Inflammatory macrophage treated with lipopolysaccharide for 4 hours (primary cell): ENCODE measurements at places on chromosomes 6 and 20.

GRCh38 chr20:63552481-63553249, 1.3 kb upstream of the FNDC11 start:
- DNase-seq, result no peak

DNA sequence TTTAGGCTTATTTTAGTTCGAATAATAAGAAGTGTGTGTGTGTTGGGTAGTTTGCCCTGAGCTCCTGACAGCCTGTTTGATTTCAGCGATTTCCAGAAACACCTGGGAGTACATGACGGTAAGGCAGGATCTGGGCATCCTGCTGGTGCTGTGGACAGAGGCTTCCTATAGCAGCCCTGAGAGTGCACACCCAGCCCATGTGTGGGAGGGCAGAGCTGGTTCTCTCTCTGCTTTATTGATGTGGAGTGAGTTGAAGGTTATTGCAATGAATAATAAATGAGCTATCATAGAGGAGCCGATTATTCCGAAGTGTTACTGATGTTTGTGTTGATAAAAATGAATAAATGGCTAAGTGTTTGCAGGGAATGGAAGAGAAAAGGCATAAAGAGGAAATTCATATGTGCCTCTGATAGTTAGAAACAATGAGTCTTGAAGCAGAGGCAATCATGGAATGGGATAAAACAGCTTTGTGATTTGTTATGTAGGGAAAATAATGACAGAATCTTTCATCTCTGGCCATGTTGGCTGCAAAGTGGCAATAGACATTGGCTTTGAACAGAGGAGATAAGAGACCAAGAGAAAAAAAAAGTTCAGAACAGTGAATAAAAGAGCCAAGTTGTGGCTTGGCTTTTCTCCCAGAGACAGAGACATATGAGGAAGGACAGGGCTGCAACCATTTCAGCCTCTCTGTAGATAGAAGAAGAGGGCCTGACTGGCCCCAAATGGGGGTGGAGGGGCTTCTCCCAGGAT, 166.2 kb upstream of the CHD6 start:
- no peak for DNase-seq

DNA sequence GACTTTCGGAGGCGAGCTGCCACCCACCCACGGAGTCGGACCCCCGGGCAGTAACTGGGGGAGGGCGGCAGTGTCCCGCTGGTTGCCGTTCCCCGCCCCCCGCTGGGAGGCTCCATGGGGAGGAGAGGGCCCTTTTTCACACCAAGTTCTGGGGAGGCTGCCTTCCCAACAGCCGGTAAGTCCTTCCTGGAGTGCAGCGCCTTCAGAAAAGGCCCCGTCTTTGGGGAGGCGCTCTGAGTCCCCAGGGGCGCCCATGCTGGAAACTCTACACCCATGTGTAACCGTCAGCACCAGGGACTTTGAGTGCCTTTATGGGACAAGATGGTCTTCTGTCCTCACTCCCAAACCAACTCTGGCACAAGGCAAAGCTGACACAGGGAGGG, 430 bp upstream of the SOX18 start:
- no peak for DNase-seq

- no peak for DNase-seq
Measured at GRCh38 chr6:137676888-137677287, 182.7 kb upstream of the OLIG3 start.

- no peak for DNase-seq
Measured at GRCh38 chr6:168941036-168941435, 312.6 kb downstream of the THBS2 start.

DNA sequence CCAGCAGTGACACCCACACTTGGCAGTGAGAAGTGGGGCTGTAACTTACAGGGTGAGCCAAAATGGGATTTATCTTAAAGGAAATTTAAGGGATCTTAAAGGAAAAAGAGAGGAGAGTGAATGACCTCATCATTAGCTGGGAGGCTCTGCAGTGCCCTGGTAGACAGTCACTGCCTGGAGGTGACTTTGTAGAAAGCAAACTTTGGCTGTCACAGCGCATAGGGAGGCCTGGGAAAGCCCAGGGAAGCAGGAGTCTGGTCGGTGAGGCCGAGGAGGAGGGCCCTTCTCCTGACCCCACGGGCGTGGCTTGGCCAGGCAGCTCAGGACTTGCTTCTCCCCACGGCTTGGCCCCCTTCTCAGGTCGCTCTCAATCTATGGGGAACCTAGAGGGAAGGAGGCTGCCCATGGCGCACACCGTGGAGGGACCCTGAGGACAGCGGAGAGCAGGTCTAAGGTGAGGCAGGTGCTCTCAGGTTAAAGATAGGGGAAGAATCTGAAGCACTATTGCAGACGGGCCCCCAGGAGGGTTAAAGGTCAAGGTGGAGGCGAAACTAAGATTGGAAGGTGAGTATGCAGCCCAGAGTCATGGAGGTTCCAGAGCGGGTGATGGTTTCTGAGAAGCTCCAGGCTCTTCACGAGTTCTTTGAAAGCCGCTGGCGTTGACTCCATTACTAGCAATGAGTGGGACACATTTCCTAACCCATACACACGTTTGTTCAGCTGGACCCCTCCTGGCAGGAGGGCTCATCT, 15.6 kb upstream of the RIPK1 start:
- no peak for DNase-seq

DNA sequence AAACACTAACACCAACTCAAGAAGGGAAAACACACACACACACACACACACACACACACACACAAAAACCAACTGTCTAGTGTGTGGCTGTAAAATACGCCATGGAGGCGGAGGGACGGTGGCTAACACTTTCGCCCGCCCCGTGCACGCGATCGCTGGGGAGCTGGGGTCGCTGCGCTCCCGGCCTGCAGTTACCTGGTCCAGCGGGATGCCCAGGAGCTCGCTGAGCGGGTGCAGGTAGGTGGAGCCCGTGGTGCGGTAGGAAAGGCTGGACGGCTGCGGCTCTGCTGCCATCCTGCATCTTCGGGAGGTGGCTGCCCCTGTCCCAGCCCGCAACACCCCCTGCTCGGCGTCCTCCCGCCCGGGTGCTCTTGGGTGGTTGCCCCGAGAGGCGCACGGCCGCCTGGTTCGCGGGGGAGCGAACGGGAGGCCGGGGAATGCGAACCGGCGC, 303 bp downstream of the MBOAT1 start:
- DNase-seq, result no peak

- peak; percentile 71 for DNase-seq
Measured at GRCh38 chr6:158009114-158009891, 27.6 kb downstream of the SYNJ2 start.

DNA sequence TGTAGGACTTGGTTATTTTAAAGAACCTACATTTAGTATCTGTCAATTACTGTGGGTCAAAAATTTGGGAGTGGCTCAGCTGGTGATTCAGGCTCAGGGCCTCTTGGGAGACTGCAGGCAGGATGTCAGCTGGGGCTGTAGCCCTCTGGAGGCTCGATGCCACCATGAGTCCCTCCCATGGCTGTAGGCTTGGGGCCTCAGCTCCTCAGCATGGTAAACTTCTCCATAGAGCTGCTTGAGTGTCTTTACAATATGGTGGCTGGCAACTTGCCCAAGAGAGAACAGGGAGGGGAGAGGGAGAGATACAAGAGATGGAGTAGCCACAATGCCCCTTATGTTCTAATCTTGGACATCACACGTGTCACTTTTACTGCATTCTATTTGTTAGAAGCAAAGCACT, 470.4 kb downstream of the CDH26 start:
- no peak for DNase-seq

- no peak for DNase-seq
Measured at GRCh38 chr6:146790561-146791091, 191.9 kb downstream of the ADGB start.

DNA sequence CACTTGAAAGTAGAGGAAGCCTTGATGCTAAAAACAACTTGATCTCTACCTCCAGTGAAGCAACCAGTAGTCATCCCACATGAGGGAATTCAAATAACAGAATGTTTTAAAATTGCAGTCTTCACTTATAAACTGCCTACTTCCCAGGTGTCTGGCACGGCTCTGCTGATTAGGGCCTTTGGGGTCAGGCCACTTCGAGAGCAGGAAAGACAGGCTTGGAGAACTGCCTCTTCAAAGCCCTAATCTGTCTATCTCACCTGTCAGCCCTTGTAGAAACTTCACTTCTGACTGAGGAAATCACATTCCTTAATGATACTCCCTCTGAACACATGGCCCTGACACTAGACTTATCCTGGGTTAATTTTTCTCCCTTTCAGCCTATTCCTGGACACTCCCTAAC, 458.6 kb downstream of the TENT5A start:
- DNase-seq, result no peak

GRCh38 chr6:109006818-109007217, 87.8 kb downstream of the SESN1 start:
- DNase-seq, result no peak

- no peak for DNase-seq
Measured at GRCh38 chr6:32932132-32932868, 8.5 kb downstream of the HLA-DMB start.

DNA sequence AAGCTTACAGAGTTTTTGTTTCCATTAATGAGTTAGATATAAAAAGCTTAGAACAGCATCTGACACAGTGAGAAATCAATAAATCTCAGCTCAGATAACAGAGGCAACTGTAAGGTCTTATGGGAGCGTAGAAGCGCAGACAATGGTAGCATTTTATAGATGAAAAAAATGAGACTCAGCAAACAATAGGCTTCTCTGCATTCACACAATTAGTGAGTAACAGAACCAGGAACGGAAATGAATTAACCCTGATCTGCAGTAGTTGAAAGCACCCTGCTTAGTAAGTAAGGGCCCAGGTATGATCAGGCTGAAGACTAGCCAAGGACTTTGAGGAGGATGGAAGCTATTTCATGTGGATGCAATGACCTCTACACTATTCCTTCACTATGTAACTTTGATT, 147.2 kb upstream of the EYA4 start:
- DNase-seq, result no peak

- DNase-seq, result no peak
Measured at GRCh38 chr6:65501045-65501444, 206.0 kb downstream of the EYS start.

- DNase-seq, result no peak
Measured at GRCh38 chr20:38714308-38714707, 10.0 kb upstream of the SLC32A1 start.

- no peak for DNase-seq
Measured at GRCh38 chr6:7164536-7165001, 56.8 kb downstream of the RREB1 start.

GRCh38 chr6:117423754-117424153, 2.0 kb downstream of the ROS1 start:
- no peak for DNase-seq

DNA sequence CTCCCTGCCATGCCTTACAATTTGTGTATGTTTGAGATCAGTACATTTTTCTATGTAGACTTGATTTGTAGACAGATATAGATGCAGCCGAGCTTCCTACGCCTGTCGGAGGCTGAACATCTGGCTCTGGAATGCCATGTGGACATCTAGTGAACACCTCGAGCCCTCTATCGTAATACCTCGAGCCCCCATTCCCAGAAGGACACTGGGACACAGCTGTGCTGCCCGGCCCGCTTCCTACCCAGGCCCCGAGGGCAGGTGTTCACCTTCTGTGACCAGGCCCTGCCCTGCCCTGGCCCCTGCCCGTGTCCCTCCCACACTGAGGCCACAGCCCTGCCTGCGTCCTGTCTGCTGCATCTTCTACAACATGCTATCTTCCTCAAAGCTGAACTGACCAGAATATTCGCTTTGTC, 12.9 kb downstream of the RPS6KA2 start:
- no peak for DNase-seq

DNA sequence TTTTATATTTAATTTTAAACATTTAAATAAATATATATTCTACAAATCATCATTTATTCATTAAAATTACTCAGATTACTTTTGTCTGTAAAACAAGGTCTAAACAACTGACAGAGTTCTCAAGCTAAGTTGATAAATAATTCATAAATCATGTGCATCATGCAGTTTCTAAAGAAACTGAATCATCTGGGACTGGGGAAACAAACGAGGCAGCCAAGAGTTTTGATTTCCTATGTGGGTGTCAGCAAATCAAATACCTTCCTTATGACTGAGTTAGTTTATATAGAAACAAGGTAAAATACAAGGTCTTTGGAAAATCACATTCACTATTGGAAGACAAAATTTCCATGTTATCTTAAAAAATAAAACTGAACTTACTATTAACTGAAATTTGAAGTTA, 149.9 kb upstream of the BEND6 start:
- no peak for DNase-seq

GRCh38 chr6:145051661-145052060, 683.7 kb downstream of the EPM2A start:
- peak; percentile 45 for DNase-seq

- no peak for DNase-seq
Measured at GRCh38 chr6:28726569-28727309, 197.0 kb downstream of the TRIM27 start.

GRCh38 chr6:36598739-36599318, 4.7 kb downstream of the SRSF3 start:
- DNase-seq, result no peak

- no peak for DNase-seq
Measured at GRCh38 chr6:167113935-167114910, 8.7 kb upstream of the CCR6 start.

- no peak for DNase-seq
Measured at GRCh38 chr6:69774740-69775584, 21.8 kb downstream of the LMBRD1 start.

GRCh38 chr6:4282926-4283325, 147.6 kb upstream of the ECI2 start:
- DNase-seq, result no peak

DNA sequence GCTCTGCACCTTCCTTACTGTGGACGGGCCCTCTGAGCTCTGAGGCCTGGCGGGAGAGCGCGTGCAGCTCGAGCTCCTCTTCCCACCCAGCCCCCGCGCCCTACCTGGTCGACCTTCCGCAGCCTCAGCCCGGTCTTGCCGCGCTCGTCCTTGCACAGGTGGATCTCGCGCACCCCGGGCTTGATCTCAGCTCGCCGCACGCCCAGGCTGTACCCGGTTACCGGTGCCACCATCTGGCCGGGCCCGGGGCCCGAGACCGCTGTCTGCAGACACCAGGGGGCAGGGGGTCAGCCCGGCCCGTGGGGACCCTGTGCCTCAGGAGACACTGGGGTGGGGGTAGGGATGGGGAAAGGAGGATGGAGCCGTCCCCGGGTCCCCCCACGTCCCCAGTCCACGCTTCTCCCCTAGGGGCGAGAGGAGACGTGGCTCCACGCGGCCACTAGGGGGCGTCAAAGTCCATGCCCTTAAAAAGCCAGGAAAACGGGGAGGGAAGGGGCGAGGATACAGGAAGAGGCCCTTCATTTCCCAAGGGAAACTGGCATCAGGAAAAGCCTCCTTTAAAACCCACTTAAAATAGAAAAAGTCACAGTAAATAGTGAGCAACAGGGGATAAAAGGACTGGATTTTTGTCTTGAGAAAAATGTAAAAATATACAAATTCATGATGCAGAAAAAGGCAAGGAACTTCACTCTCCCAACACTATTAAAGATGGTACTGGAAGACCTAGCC, 15.5 kb downstream of the SDCBP2 start:
- peak; percentile 57 for DNase-seq

- DNase-seq, result peak; percentile 24
Measured at GRCh38 chr6:111533087-111533784, 50.2 kb upstream of the REV3L start.

DNA sequence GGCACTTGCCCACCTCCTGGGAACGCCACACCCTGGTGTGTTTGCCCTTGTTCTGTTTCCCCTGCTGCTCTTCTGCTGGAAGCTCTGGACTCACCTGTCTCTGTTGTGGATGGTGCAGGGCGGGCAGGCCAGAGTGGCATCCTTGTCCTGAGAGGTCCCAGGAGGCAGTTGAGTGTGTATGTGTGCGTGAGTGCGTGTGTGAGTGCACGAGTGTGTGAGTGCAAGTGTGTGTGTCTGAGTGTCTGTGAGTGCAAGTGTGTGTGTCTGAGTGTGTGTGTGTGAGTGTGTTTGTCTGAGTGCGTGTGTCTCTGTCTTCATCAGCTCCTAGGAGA, 12.2 kb downstream of the IGF2R start:
- DNase-seq, result no peak
